ENCODE measurements at places on chromosomes 5 and 9. TPM values are rescaled to one million over a fixed set of nuclear protein-coding genes. Genes with fewer than 3 reads are reported as not detected.

The NTNG2 gene
- total RNA-seq: 22.1 TPM

The STPG3 gene
- total RNA-seq: 0.54 TPM

The ADAMTS13 gene
- total RNA-seq: 1.6 TPM

The FAM221B gene
- not detected for total RNA-seq

Measured in hematopoietic multipotent progenitor cell (in vitro differentiated cells).